ENCODE measurements at places on chromosomes 4 and X.

GRCh38 chr4:97645071-97645821 is 498.0 kb downstream of the STPG2 start:
- DNase-seq = no peak

- DNase-seq = no peak
These were observed 116.7 kb upstream of the STOX2 start for GRCh38 chr4:183788308-183788905.

DNA sequence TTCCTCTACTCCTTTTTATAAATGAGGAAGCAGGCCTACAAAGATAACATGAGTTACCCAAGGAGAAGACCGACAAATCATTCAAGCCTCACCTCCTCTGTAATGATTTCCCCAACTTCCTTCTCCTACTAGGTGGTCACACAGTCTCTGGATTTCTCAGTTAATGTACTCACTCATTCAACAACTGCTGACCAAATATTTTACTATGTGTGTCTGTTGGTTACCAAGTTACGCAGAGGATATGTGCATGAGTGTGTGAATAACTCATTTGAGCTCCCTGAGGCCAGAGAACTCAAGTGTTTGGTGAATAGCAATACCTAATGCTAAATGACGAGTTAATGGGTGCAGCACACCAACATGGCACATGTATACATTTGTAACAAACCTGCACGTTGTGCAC is 10.4 kb downstream of the CASK start:
- no peak for DNase-seq

- DNase-seq = no peak
These were observed 298.5 kb upstream of the AADAT start for GRCh38 chr4:170388255-170388654.

DNA sequence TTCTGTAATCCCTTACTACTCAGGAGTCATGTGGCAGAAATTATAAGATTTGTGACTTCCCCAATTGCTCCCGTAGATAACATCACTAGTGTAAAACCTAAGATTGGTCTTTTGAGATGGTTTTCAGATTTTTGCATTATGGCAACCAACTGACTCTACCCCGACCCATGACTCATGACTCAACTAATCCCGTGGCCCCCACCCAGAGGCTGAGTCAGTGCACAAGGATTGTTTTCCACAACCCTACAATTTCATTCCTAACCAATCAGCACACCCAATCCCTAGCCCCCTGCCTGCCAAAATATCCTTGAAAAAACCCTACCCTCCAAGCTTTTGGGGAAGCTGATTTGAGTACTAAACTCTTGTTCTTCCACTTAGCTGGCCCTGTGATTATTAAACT is 109.4 kb upstream of the FAM9C start:
- no peak for DNase-seq

DNA sequence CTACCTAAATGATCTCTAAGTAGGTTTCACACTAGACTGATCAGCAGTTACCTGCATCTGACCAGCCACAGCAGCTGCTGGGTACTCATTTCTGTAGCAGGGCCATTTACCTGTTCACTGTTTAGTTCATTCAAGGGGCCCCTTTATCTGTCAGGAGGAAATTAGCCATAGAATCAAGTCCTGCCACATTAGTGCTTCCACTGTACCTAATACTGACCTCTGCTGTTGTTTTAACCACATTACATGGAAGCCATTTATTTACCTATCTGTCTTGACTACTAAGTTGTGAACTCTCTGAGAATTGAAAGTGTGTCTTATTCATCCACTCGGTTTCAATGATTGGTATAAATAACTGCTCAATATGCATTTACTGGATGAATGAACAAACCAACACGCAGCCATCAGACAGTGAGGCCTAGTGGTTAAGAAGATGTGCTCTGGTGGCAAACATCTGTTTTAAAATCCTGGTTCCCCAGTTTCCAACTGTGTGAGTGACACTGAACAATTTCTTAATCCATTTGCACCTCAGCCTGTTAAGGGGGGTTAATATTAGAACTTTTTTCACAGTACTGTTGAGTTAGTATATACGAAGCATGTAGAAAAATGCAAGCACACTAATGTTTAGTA is 30.0 kb upstream of the ANXA5 start:
- DNase-seq = peak; percentile 2

- no peak for DNase-seq
These were observed 41.0 kb downstream of the TFDP3 start for GRCh38 chrX:133177202-133177601.

DNA sequence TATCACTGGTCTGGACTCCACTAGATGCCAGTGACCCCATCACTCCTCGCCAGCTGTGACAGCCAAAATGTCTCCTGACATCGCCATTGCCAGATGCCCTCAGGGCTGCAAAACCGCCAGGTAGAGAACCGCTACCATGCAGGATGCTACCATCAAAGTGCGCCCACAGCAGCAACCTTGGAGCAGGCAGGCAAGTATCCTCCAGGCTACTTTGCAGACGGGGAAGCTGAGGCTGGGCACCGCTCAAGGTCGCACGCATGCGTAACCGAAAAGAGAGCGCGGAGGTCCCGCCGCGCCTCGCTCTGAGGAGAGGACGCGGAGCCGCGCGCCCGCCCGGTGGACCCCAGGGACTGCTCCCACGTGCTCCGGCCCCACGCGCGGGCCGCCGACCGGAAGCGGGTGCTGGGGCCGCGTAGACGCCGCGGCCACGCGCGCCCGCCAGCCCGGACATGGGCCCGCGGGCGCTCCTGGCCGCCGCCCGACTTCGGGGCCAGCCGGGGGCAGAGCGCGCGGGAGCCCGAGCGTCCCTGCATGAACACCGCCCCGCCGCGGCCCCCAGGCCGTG is at the start of gene STS:
Gene STS, plus strand, starts transcription at position 300 of the 565 bp plus-strand sequence. CDS start 105,488 bp downstream, outside the sequence.
- DNase-seq = peak; percentile 67

DNA sequence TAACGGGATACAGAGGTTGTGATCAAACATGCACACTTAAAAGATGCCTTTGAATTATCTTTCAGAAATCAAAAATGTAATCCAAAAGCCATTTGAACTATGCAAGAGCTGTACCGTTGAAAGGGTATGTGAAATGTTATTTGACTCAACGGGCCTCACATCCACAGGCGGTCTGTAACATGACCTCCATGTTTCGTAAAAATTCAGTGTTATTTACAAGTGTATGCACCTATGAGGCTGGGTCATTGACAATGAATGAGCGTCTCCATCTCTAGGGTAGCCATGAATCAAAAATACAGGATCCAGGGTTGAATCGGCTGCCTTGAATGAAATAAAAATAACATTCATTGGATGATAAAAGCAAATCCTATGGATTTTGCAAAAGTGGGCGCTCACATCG is 100.1 kb downstream of the CRLF2 start:
- no peak for DNase-seq

GRCh38 chrX:47815901-47816845 is 20.5 kb upstream of the ZNF81 start:
- peak; percentile 59 for DNase-seq

GRCh38 chrX:151754047-151754429 is 19.5 kb downstream of the CNGA2 start:
- DNase-seq = no peak

GRCh38 chr4:174279433-174280155 is 3.9 kb downstream of the FBXO8 start:
- DNase-seq = no peak

DNA sequence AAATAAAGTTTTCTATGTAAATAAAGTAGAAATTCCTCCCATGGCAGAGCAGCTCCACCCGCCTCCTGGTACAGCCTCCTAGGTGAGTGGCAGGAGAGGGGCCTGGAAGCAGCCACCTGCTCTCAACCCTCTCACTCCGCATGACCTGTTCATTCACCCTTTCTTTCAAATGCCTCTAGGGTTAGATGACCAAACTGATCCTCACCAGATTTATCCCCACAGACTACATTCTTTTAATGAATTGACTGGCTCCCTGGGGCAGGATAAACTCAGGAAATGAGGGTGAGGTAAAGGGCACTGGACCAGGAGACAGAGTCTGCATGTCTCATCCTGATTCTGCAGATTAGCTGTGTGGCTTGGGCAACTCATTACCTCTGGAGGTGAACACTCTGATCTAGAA is 32.6 kb upstream of the NKX6-1 start:
- no peak for DNase-seq

Measured in GDM1 (cell line).